CD4-positive, alpha-beta T cell treated with Interleukin-4 for 1 hour (primary cell): ENCODE measurements at places on chromosomes 4 and X.

DNA sequence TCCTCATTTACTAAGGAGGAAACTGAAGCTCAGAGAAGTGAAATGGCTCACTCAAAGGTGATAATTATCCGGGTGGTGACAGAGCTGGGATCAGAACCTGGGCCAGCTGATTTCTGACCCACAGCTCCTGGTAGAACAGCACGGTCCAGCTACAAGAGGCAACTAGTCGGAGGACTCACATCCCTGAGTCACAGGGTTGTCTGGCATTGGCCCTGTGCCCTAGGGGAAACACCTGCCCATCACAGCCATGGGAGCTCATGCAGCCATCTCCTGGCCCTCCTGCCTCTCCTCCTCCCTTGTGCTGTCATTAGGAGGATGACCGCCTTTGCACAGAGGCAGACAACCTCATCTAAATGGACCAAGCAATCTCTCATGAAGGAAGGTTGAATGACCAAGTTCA is 115.2 kb upstream of the TSPAN5 start:
- DNase-seq, result no peak

- DNase-seq, result no peak
These were observed 765.7 kb upstream of the FTHL17 start for GRCh38 chrX:31837445-31838049.

- no peak for DNase-seq
These were observed 715.6 kb upstream of the AADAT start for GRCh38 chr4:170805352-170805751.

DNA sequence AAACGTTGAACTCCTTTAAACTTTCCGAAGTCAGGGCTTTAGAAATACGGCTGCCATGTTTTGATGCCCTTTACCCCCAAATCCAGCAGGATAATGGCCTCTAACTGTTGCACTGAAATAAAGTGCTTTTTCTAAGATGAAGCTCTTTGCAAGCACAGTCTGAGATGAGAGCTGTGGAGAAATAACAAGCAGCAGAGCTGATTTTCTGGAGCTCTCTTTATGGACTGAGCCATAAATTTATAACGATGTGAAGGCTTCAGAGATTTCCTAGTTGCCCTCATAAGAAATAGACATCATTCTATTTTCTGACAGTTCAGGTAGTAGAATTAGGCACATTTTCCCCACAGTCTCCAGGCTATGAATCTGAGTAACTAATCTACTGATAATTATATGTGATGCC is 567.3 kb downstream of the PDHA2 start:
- no peak for DNase-seq

DNA sequence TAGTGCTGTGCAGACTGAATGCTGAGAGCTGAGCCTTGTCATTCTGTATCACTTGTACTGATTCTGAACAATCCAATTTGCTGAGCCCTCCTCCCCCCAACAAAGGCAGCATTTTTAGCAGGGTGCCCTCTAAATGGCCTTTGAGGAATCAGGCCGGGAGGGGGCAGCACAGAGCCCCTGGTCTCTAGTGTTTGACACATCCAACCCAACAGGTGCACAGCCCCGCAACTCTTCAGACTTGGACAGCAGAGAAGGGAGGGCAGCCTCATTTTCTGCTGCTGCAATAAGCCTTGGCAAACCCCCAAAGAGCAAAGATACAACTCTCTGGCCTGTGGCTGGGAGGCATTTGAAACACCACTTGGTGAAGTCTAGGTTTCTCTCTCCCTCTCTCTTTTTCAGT is 3.4 kb downstream of the ATP1B4 start:
- peak; percentile 47 for DNase-seq

- DNase-seq, result no peak
These were observed 193.9 kb upstream of the SPOCK3 start for GRCh38 chr4:167428156-167428555.

GRCh38 chrX:40202456-40202855 is 104.7 kb upstream of the BCOR start:
- DNase-seq, result peak; percentile 36
